Osteoblast (primary cell): ENCODE measurements at places on chromosomes 3 and 15.

DNA sequence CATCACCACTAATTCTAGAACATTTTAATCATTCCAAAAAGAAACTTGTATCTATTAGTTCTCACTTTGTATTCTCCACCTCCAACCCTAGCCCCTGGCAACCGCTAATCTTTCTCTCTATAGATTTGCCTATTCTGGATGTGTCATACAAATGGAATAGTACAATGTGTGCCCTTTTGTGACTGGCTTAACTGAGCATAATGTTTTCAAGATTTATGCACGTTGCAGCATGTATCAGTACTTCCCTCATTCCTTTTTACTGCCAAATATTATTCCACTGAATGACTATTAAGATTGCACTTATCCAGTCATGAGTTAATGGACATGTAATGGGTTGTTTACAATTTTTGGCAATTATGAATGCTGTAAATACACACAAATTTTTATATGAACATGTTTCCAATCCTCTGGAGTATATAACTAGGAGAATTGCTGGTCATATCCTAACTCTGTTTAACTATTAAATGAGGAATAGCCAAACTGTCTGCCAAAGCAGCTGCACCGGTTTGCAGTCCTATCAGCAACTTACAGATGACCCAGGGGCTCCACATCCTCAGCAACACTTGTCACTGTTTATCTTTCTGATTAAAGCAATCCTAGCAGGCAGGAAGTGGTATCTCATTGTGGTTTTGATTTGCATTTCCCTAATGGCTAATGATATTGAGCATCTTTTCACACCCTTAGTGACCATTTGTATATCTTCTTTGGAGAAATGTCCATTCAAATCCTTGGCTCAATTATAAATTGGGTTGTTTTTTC lies 42.9 kb downstream of the DCUN1D1 start:
- DNase-seq, result no peak

DNA sequence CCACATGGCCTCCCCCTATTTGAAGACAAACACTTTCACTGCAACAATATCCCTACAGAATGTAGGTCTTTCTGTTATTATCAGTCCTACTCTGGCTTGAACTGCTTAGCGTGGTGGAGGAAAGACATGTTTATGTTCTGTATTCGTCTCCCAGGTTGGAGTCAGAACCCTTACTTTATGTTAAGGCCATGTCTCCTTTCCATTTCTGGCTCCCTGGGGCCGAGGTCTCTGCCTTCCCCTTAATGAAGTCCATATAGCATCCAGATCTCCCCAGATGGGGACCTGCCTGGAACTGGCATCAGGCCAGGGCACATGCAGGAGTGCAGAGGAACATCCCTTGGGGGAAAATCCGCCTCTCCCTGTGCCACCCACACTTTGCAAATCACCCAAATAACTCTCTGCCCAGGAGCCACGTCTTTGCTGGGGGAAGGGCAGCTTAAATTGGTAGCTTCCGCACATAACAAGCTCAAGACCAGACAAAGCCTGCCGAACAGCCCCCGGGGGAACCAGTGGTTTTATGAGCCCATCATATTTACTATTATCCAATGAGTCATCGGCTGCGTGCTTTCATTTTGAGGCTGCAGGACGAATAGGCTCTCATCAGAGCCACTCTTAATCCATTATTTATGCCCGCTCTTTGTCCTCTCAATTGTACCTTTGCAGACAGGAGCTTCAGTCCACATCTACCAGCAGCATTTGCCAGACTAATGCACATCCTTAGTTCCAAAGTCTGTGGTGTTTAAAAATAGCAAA lies 237.0 kb downstream of the UACA start:
- DNase-seq, result peak; percentile 87

DNA sequence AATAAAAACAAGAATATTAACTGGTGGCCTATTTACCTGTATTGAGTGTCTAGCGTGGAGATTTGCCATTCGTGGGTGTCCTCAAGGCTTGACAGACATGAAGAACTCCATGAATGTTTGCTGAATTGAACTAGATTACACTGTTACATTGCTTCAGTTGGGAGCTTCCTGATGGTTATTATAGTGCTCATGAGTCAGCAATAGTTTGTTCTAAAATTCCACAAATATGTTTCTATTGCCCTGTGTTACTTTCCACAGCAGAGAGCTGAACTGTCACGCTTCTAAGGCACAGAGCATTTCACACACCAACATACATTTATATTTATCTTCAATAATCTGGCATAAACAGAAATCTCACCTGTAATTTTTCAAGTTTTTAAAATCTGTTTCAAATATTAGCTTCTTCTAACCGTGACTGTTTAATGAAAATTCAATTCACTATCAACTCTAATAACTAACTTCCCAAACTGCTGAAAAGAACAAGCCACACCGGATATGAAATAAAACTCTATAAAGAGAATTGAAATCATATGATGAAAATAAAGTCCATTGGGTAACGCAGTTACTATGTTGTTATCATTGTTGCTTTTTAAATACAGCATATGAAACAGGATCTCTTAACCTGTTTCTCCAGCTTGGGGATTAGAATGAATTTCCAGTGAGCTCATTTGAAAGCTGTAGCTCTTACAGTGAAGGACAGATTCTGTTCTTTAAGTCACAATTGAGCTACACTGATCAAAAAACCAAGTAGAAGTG lies 61.2 kb upstream of the MCF2L2 start:
- no peak for DNase-seq

DNA sequence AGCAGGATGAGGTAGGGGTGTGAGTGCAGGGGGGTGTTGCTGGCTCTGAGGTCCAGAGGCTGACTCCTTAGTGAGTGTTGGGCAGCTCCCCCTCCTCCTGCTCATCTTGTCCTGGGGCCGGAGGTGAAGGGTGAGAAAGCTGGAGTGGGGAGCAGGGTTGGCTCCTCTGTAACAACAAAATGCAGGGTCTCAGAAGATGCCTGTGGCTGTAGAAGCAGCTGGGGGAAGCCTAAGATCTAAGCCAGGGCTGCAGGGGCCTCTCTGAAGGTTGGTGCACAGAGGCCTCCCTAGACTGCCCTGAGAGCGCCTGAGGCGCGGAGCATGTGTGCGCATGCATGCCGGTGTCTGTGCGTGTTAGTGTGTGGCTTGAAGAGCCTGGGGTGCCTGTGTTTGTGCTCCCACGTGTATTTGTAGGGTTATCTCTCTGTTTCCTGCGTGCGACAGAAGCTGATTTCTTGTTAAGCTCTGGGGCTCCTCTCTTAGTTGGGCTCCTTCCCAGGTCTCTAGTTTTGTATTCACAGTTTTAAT lies 5.3 kb upstream of the HDAC11 start:
- DNase-seq, result peak; percentile 62

DNA sequence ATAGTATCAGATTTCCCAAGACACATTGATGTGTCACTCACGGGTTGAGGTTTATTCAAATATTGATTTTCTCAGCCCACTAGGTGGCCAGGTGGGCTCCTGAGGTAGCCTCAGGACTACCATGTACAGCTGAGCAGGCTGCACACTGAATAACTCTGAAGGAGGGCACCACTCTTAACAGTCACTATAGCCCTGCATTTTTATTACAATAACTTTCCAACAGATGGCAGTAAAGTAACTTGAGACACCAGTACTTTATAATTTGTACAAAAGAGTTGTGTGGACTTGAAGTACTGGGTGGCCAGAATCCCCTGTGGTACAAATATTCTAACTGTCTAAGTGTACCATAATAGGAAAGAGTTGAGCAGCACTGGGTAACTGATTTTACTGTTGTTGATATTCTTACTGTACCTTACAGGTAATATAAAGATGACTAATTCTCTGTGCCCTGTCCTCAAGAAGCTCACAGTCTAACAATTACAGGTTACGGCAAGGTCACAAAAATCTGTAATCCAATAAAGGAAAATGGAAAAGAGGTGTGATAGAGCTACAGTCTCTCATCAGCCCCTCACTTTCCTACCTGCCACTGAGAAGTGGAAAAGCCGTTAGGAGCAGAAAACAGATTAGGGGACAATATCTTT lies 76.0 kb downstream of the ETFA start:
- DNase-seq, result no peak

DNA sequence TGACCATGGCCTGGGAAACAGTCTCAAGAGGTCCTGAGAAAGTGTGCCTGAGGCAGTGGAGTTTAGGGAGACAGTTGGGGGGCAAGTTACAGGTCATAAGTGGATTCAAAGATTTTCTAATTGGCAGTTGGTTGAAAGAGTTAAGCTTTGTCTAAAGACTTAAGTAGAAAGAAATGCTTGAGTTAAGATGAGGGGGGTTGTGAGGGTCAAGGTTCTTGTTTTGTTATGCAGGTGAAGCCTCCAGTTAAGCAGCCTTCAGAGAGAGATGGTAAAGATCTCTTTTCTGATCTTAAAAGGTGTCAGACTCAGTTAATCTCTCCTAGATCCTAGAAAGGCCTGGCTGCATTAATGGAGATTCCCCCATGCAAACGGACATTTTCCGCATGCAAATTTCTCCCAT lies 356.3 kb upstream of the C2CD4B start:
- DNase-seq, result no peak

- DNase-seq, result no peak
Observed at GRCh38 chr3:183922421-183922820, 37.7 kb upstream of the PARL start.

DNA sequence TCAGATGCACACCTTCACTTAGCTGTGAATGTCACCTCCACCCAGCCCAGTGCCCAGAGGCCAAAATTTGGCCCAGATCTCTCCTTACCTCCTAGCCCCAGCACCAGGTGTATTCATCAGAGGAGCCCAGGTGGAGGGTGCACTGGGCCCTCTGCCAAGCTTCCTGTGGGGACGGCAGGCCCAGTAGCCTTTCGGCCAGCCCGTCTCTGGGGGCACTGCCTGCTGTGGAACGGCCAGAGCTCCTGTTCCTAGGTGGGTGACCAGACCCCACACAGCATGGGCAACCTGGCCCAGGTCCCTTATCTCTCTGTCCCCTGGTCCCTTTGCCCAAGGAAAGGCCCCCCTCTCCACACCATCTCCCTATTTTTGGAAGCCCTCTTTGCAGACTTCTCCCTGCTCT lies 67.8 kb downstream of the AAGAB start:
- no peak for DNase-seq

GRCh38 chr3:43345877-43346276 lies 59.5 kb downstream of the SNRK start:
- no peak for DNase-seq

DNA sequence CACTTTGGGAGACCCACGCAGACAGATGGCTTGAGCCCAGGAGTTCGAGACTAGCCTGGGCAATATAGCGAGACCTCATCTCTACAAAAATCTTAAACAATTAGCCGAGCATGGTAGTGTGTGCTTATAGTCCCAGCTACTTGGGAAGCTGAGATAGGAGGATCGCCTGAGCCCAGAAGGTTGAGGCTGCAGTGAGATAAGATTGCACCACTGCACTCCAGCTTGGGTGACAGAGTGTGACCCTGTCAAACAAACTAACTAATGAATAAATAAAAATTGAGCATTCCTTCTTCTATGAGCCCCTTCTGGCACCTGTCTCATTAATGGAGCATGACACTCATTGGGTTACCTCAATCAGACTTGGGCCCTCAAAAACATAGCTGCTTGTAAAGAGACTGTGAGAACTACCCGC lies 7.5 kb downstream of the ZDHHC3 start:
- no peak for DNase-seq

- peak; percentile 77 for DNase-seq
Observed at GRCh38 chr15:101320501-101321052, 25.5 kb upstream of the SNRPA1 start.

- no peak for DNase-seq
Observed at GRCh38 chr15:69897471-69898237, 200.1 kb downstream of the TLE3 start.

DNA sequence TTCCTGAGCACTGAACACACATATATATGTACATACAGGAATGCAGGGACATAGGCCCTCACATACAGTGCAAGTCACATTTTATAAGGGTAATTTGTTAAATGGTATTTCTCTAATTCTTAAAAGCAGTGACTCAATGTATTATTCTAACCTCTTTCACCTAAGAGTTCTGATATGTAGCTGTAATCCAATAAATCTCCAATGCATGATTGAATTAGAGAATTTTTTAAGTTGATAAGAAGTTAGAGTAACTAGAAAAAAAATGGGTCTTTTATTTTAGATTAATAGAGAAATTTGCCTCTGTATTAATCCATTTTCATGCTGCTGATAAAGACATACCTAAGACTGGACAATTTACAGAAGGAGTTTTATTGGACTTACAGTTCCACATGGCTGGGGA lies 98.2 kb downstream of the RBMS3 start:
- no peak for DNase-seq

- DNase-seq, result no peak
Observed at GRCh38 chr15:37031198-37031597, 69.2 kb downstream of the MEIS2 start.

DNA sequence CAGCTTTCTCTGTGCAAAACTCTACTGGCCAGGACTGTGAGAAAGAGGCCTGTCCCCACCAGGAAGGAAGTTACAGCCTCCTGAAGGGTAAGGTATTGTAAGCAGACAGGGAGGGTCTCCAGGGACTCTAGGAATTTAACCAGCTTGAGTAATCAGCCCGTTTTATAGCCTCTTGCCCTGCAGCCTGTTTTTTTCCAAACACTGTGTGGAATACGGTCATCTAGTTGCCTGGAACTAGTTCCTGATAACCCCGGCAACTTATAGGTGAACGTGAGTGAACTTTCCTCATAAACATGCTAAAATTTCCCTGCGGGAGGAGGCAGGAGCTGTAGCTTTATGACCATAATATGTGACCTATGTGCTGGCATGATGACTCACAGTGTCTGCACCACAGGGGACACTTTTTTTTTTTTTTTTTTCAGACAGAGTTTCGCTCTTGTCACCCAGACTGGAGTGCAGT lies 60.1 kb upstream of the DAZL start:
- DNase-seq, result no peak

- no peak for DNase-seq
Observed at GRCh38 chr15:52037889-52038505, 19.0 kb downstream of the MAPK6 start.

GRCh38 chr15:91263632-91264531 lies 163.8 kb downstream of the SV2B start:
- DNase-seq, result peak; percentile 60

DNA sequence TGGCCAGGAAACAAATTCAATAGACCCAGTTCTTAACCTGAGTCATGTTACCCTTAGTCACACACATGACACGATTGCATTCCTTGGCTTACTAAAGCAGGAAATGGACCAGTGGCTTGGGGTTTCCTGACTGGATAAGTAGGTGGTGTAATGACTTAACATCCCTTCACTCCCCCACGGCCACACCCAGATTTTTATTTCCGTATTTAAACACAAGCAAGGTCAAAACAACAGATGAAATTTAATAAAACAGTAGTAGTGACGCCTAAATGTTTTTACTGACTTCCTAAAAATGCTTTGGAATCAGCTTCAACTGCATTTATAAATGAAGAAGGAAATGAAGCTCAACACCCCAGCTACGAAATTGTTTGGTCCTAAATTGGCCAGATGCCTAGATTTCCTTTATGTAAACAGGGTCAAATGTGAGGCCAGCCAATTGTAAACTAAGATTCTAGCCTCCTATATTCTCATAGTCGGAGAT lies 324.3 kb downstream of the CHST2 start:
- DNase-seq, result peak; percentile 95

- DNase-seq, result no peak
Observed at GRCh38 chr3:75218577-75218976, 445.6 kb upstream of the FRG2C start.

- DNase-seq, result no peak
Observed at GRCh38 chr15:56794553-56795329, 61.4 kb upstream of the ZNF280D start.

GRCh38 chr15:69060041-69060481 lies 45.6 kb downstream of the NOX5 start:
- DNase-seq, result no peak

GRCh38 chr3:181362378-181362777 lies 349.3 kb upstream of the SOX2 start:
- DNase-seq, result no peak
